ENCODE measurements at places on chromosomes 7 and 10.
A peak's percentile ranks its signal among the peaks of the same experiment; 100 is the strongest.

DNA sequence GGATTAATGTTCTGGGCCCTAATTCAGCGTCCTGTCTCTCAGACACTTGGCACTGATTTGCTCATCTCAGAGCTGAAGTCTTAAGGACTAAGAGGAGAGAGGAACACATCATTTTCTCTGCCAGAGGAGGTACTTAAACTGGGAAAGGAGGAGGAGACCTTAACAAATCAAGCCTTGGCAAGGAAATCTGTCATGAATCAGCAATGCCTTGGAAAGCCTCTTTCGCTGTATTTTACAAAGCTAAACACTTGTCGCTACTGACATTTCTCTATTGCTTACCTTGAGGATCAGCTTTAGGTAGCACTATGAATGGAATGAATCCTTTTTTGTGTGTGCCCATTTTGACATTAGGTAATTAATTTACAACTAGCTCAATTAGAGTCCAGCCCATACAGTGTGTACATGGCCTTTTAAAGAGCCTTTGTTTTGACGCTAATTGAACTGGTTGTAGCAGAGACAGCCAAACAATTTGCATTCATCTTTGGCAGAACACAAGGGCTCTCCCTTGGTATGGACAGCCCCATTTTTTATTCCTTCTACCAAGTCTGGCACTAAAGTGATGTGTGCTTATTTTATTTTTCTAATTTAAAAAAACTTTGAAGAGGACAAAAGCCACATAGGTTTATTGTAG lies 37.4 kb downstream of the AUTS2 start:
- DNase-seq, result no peak

- no peak for DNase-seq
Measured at GRCh38 chr7:31464601-31465000, 49.3 kb upstream of the ITPRID1 start.

- DNase-seq, result peak; percentile 31
Measured at GRCh38 chr7:150631084-150631826, 930 bp downstream of the GIMAP6 start.

- DNase-seq, result no peak
Measured at GRCh38 chr10:72567889-72568640, 57.8 kb downstream of the MICU1 start.

- DNase-seq, result no peak
Measured at GRCh38 chr10:7100032-7100702, 310.7 kb downstream of the SFMBT2 start.

DNA sequence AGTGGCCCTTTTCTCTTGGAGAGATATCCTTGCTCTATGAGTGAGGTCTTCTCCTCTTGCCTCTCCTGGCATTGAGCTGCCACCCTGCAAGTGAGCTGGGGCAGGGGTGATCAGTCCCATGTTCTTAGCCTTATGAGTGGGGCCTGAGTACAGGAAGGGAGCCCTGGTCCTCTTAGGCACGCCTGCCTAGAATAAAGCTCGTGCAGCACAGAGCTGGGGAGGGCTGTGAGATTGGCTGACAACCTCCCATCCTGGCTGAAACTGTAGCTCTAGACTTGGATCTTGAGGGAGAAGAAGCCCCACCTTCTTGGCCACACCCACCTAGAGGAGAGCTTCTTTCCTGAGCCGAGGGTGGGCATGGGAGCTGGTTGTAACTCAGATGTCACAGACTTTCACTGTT lies 305.0 kb upstream of the ZNF32 start:
- no peak for DNase-seq

DNA sequence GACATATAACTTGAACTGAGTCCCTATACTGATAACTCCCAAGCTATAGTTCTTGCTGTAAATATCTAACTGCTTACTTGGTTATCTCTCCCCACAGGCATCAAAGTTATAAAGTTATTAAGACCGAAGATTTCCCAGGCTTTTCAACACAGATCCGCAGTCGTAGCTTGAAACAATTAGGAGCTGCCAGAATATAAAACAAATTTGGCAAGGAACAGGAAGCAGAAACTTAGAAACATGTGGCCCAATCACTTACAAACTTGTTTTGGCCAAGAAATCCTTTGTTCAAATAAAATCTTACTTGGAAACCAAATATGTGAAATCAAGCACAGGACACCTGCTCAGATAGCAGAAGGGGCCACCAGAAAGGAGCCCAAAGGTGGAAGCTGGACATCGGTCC lies 9.0 kb downstream of the SLC16A12 start:
- no peak for DNase-seq

GRCh38 chr7:1715671-1716074 lies 45.6 kb downstream of the ELFN1 start:
- no peak for DNase-seq

- no peak for DNase-seq
Measured at GRCh38 chr7:99073839-99074446, 70.0 kb downstream of the SMURF1 start.

- no peak for DNase-seq
Measured at GRCh38 chr10:86207226-86207625, 159.4 kb downstream of the GRID1 start.

DNA sequence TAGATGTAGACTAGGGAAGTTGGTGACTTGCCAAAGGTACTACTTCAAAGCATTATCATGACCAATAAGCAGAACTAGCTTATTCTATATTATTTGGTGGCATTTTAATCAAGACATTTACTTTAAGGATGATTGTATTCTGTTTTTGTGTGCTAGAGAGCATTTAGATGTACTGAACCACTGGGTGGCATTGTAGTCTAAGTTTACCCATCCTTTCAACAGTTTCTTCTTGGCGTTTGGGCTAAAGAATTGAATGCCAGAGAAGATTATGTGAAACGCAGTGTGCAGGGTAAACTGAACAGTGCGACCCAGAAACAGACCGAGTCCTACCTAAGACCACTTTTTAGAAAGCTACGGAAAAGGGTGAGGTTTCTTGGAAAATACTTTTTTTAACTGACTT lies 26.8 kb downstream of the PRPF18 start:
- DNase-seq, result no peak

DNA sequence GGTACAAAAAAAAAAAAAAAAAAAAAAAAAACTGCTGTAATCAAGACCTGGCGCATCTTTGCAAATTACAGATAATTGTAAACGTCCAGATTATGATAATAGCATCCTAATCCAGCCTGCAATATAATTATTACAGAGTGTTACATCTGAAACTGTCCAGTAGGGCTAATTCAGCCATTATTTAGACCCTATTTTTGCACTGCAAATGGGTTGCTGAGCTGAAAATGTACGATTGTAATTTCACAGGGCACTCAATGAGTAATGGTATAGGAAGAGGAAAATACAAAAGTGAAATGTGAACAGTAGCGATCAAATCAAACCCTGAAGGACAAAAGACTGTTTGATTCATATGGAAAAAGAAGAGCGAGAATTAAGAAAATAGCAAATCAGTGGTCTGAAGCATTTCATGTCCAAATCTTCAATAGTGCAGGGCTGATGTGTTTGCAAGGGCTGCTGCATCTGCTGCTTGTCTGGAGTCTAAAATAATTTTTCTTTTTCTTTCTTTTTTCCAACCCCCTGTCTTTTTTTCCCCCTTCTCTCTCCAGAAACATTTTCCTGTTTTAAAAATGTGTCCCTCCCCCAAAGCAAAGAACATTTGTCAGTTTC lies 8.9 kb downstream of the DLX6 start:
- DNase-seq, result no peak

DNA sequence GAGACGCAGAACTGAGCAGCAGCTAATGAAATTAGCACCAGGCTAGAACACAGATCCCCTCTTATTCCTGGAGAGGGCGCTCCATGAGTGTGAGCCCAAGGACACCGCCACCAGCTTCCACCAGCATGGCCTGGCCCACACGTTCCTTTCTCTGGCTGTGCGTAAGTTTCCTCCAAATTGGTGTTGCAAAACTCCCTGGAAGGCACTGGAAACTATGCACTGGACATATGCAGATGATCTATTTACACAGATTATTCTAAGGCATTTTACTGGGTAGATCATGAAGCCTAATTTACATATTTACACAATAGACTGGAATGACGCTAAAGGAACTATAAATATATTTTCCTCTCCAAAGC lies 455.6 kb upstream of the FOXK1 start:
- no peak for DNase-seq

DNA sequence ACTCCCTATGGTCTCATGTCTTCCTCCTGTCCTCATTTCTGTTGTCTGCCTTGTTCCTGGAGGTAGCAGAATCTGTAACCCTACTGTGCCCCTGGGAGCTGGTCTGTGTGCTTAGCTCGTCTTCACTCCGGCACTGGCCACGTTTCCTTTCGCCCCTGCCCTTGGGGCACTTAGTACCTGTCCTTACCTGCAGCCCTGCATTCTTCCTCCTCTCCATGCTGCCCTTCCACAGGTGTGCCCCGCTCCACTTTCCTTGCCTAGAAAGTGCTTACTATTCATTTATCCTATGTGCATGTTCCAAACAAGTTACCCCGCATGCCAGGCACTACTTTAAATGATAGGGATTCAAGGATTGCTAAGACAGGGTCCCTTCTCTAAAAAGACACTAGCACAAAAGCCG lies 199.9 kb upstream of the ZMIZ1 start:
- DNase-seq, result no peak

DNA sequence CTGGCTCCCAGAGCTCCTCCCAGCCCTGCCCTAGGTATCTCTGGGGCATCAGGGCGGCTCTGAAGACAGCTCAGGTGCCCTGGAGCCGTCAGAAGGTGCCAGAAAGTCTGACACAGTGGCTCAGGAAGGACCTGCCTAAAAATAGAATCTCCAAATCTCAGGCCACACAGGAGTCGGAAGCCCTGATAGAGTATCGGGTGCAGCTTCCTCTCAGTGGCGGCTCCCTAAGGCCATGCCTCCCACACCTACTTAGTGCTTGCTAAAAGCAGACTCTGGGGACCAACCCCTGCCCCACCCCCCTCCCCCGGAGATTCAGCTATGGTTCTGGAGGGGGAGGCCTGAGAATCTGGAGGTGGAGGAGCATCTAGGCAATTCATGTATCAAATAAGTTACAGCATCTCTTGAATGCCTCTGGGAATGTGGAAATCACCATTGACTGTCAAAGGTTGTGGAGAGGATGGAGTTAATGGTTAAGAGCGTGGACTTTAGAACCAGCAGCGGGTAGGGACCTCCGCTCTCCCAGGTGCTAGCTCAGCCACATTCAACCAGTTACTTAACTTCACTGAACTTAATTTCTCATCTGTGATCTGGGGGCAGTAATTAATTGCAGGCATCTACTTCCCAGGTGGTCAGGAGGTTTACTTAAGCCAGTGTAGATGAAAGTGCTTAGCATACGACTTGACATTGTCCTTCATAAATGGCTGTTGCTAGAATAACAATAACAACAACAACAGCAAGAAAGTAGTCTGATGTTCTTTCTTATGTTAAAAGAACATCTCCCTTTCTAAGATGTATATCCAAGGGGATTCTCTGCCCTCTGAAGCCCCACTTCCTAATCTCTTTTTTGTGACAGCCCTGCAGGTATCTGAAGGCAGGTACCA lies 38.6 kb upstream of the MXI1 start:
- no peak for DNase-seq

GRCh38 chr10:131788386-131788785 lies 112.4 kb upstream of the PPP2R2D start:
- no peak for DNase-seq

DNA sequence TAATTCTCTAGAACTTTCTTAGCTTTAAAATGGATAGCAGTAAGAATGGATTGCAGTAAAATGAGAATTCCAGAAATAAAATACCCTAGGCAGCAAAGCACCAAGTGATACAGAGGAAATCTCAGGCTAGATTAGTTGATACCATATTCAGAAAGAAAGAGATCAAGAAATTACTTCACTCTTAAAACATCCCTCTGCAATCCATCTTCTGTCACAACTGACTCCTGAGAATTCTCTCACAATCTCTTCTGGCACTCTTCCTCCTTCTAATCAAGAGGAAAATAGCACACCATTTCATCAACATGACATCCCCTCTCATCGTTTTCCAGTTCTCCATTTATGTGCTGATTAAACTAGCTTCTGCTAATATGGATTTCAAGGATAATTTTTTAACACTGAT lies 42.2 kb upstream of the LAMB1 start:
- DNase-seq, result no peak

GRCh38 chr10:44968091-44968490 lies 8.5 kb downstream of the RASSF4 start:
- no peak for DNase-seq

Measured in stimulated activated CD4-positive, alpha-beta T cell treated with anti-CD3 and anti-CD28 coated beads, Interleukin-12 subunit alpha, Interleukin-12 subunit beta, amount 100 ng/mL, for 4 hours (primary cell).